MCF 10A (cell line): ENCODE measurements at places on chromosomes 4 and X. TPM values are rescaled to one million over a fixed set of nuclear protein-coding genes. Genes with fewer than 3 reads are reported as not detected.
A peak's percentile ranks its signal among the peaks of the same experiment; 100 is the strongest.

Gene LONRF3
- total RNA-seq: 1.0 and 1.4 TPM in 2 replicates

Gene PPP4R3C
- not detected in 2 replicates for total RNA-seq

Gene TMSB15A
- total RNA-seq: not detected in 2 replicates

Gene CXorf49B
- not detected in 2 replicates for total RNA-seq

Gene NUDT10
- not detected in 2 replicates for total RNA-seq

- H3K27ac ChIP-seq: peak overlapping the region; percentile 47
- no peaks in the 10 kb centered on the region for H3K27me3 ChIP-seq
- peaks cover 20% of the 10 kb centered on the region for H3K36me3 ChIP-seq
- DNase-seq: no peak
These were observed 6.2 kb downstream of the TMEM131L start for GRCh38 chr4:153472122-153473037.

DNA sequence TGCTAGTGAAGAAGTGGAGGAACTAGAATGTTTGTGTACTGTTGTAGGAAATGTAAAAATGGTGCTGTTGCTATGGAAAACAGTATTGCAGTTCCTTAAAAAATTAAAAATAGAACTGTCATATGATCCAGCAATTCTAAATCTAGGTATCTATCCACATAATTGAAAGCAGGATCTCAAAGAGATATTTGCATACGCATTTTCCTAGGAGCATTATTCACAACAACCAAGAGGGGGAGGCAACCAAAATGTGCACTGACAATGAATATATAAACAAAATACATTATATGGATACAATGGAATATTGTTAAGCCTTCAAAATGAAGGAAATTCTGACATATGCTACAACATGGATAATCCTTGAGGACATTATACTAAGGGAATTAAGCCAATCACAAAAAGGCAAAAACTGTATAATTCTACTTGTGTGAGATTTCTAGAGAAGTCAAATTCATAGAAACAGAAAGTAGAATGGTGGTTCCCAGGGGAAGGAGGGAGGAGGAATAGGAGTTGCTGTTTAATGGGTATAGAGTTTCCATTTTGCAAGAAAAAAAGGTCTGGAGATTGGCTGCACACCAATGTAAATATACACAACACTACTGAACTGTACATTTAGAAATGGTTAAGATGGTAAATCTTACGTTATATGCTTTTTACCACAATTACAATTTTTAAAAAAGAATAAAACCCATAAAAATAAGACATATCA lies 35.6 kb upstream of the KCNE5 start:
- no peak overlapping the region for H3K4me3 ChIP-seq
- DNase-seq: no peak
- no peaks in the 10 kb centered on the region for H3K4me1 ChIP-seq
- H3K27ac ChIP-seq: no peak overlapping the region

GRCh38 chrX:148381603-148382002 lies 118.8 kb upstream of the AFF2 start:
- H3K4me3 ChIP-seq: no peak overlapping the region
- H3K36me3 ChIP-seq: no peaks in the 10 kb centered on the region
- no peaks in the 10 kb centered on the region for H3K4me1 ChIP-seq
- no peak overlapping the region for H3K27ac ChIP-seq
- no peak for DNase-seq

DNA sequence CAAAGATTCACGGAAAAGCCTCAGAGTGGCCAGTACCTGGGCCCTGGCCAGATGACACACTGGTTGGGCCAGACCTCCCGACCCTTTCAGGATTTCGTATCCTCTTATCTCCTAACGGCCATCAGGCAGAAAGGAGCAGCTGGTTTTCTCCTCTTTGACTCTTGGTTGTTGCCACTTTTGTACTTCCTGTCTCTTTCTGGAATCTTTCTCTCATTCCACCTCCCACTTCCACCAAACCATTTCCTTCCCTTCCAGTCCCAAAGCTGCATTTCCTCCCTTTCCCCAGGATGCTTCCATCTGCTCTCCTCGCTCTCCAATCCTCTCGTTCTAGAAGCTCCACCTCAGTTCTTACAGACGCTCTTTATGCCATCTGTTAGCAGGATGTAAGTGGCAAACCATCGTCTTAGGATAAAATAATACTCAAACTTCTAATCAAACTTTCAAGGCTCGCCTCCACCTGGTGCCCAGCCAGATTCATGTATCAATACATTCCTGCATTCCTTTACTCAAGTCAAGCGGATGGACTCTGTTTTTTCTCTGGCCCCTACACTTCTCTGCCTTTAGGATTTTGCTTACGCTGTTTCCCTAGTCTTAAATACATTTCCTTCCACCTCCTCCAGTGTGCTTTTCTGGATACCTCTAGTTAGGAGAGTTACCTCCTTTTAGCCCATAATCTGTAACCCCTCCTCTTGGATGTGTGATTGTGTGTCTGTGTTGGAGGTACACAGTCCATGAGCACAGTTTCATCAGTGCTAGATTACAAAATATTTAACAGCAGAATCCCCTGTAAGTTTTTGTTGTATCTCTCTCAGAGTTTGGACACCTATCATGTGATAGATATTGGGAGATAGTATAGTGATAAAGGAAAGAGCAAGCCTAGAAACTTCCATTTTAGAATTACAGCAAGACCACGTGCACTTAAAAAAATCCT lies 70.4 kb downstream of the LDB2 start:
- H3K4me3 ChIP-seq: no peak overlapping the region
- no peak for DNase-seq
- peaks cover 91% of the 10 kb centered on the region for H3K27me3 ChIP-seq
- H3K4me1 ChIP-seq: no peaks in the 10 kb centered on the region
- peak overlapping the region; percentile 4 for H3K27ac ChIP-seq

DNA sequence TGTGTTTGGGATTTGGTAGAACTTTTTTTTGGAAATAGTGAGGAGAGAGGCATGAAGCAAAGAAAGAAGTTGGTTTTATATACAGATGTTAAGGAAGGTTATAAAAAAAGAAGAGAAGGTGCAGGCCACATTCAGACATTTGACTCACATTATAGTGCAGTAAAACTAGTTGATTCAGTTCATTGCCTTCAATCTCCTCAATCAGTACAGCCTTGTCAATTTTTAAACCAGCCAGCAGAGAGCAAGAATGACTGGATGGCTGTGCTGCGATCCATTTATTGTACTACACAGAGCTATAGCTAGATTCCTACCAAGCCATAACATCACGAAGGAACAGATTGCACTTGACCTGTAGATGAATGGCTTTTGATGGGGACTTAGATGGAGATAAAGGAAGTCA lies 79.7 kb upstream of the LSM6 start:
- no peaks in the 10 kb centered on the region for H3K4me1 ChIP-seq
- no peaks in the 10 kb centered on the region for H3K36me3 ChIP-seq
- no peak for DNase-seq
- no peak overlapping the region for H3K27ac ChIP-seq

GRCh38 chr4:8284391-8284790 lies 14.8 kb downstream of the HTRA3 start:
- no peaks in the 10 kb centered on the region for H3K4me1 ChIP-seq
- no peak overlapping the region for H3K27ac ChIP-seq
- H3K4me3 ChIP-seq: no peak overlapping the region
- H3K36me3 ChIP-seq: no peaks in the 10 kb centered on the region
- DNase-seq: no peak
- H3K27me3 ChIP-seq: no peaks in the 10 kb centered on the region

- no peak overlapping the region for H3K4me3 ChIP-seq
- H3K27ac ChIP-seq: no peak overlapping the region
- H3K36me3 ChIP-seq: peaks cover 6% of the 10 kb centered on the region
- H3K27me3 ChIP-seq: no peaks in the 10 kb centered on the region
- DNase-seq: no peak
These were observed 5.1 kb downstream of the UBE2A start for GRCh38 chrX:119579414-119579813.

GRCh38 chrX:39869846-39870601 lies 227.7 kb downstream of the BCOR start:
- no peaks in the 10 kb centered on the region for H3K36me3 ChIP-seq
- peaks cover 27% of the 10 kb centered on the region for H3K27me3 ChIP-seq

GRCh38 chr4:8856835-8857621 lies 14.6 kb downstream of the HMX1 start:
- no peaks in the 10 kb centered on the region for H3K36me3 ChIP-seq
- no peak overlapping the region for H3K4me3 ChIP-seq
- no peaks in the 10 kb centered on the region for H3K4me1 ChIP-seq
- no peak overlapping the region for H3K27ac ChIP-seq
- peaks cover 13% of the 10 kb centered on the region for H3K27me3 ChIP-seq
